ENCODE measurements at places on chromosomes 13 and 19. TPM values are rescaled to one million over a fixed set of nuclear protein-coding genes. Genes with fewer than 3 reads are reported as not detected.

KISS1R gene
- total RNA-seq: 1.5 TPM

AKAP8 gene
- total RNA-seq: 75.8 TPM

UGGT2 gene
- total RNA-seq: 0.59 TPM

KLK6 gene
- not detected for total RNA-seq

FGF14 gene
- not detected for total RNA-seq

ACP5 gene
- 29.8 TPM for total RNA-seq

GSX1 gene
- not detected for total RNA-seq

TUBB4A gene
- 5.0 TPM for total RNA-seq

LILRB3 gene
- total RNA-seq: 2.8 TPM

PRRG2 gene
- 1.7 TPM for total RNA-seq

ZNF837 gene
- 5.0 TPM for total RNA-seq

MYCBP2 gene
- 173 TPM for total RNA-seq

KLK15 gene
- not detected for total RNA-seq

DLEU7 gene
- not detected for total RNA-seq

TTC9B gene
- not detected for total RNA-seq

Measured in T-cell (primary cell).